K562 (cell line): ENCODE measurements at places on chromosomes 5 and 9. TPM values are rescaled to one million over a fixed set of nuclear protein-coding genes. Genes with fewer than 3 reads are reported as not detected.

The RGS3 gene
- 2.9 and 3.0 TPM in 2 replicates for total RNA-seq

The GRIN3A gene
- total RNA-seq, result not detected in 2 replicates

The EQTN gene
- not detected in 2 replicates for total RNA-seq

The GZMA gene
- not detected in 2 replicates for total RNA-seq

The ANXA2R gene
- total RNA-seq, result 3.9 and 4.3 TPM in 2 replicates

The PCDHA11 gene
- not detected in 2 replicates for total RNA-seq

The URM1 gene
- total RNA-seq, result 82.0 and 83.8 TPM in 2 replicates

The OR13C4 gene
- not detected in 2 replicates for total RNA-seq

The DOK3 gene
- 15.7 and 21.1 TPM in 2 replicates for total RNA-seq

The SHISAL2B gene
- total RNA-seq, result not detected in 2 replicates

The ADAMTS12 gene
- total RNA-seq, result 0.11 TPM in 1 of 2 replicates, not detected in the other

The CORO2A gene
- total RNA-seq, result 21.1 and 21.3 TPM in 2 replicates

The ADGRD2 gene
- not detected in 2 replicates for total RNA-seq

The CYSRT1 gene
- total RNA-seq, result 0.22 and 0.60 TPM in 2 replicates

The PRLR gene
- 0.02 and 0.25 TPM in 2 replicates for total RNA-seq

The KCNMB1 gene
- total RNA-seq, result not detected in 2 replicates
